Right cardiac atrium (tissue), 5 donors: ENCODE measurements at places on chromosomes 7 and 10. TPM values are rescaled to one million over a fixed set of nuclear protein-coding genes. Genes with fewer than 3 reads are reported as not detected.

DNA sequence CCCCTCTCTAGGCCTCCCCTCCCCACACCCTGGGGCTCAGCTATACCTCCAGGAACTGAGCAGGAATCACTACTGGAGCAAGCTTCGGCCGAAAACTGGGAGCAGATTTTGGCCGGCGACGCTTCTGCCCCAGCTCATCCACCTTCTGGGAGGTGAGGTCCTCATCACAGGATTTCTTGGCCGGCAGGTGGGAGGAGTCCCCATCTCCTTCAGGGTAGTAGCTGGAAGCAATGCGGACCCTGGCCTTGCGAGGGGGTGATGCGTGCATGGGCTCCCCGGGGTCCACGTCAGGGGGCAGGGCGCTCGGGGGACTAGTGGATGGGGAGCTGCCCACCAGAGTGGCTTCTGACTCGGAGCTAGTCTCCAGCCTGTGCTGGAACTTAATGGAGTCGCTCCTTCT lies 105.5 kb downstream of the DLG5 start:
- no peak for DNase-seq

DNA sequence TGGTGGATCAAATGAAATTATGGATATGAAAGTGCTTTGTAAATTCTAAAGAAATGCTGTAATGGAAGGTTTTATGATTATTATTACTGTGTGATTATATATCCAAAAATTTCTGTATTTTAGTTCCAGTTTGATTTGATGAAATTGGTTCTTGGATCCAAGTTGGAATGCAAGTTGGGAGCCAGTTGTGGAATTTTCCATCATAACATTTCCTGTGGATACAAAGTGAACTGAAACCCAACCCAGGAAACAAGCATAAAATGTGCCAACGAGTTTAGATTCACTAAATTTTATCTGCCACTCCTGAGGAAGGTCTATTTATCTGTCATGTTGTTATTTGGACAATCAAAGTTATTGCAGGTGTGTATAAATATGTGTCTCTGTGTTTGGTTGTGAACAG lies 131.4 kb upstream of the MDFIC start:
- no peak for DNase-seq

GRCh38 chr10:80281784-80282765 lies 7.4 kb downstream of the MAT1A start:
- no peak for DNase-seq

GRCh38 chr7:8637322-8637721 lies 203.9 kb downstream of the NXPH1 start:
- DNase-seq, result no peak

GRCh38 chr7:37728747-37729146 lies 45.2 kb downstream of the GPR141 start:
- DNase-seq, result no peak

DNA sequence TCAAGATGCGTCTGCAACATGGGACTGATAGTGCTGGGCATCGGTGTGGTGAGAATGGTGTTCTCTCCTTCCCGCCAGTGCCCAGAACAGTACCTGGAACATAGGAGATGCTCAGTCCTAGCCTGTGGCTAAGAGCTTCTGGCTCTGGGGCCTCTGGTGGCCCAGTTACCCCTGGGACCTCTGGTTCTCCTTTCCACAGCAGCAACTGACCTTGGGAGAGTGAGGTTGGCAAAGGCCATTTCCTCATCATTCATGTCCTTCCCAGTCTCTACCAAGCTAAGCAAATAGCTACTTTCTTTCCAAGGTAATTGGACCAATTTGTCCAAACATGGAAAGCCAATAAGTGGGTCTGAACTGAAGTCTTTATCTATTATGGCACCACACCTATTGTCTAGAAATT lies 11.6 kb upstream of the GOLGA7B start:
- no peak for DNase-seq

- peak; percentile 76 for DNase-seq
Observed at GRCh38 chr7:55140221-55140940, 121.6 kb downstream of the EGFR start.

DNA sequence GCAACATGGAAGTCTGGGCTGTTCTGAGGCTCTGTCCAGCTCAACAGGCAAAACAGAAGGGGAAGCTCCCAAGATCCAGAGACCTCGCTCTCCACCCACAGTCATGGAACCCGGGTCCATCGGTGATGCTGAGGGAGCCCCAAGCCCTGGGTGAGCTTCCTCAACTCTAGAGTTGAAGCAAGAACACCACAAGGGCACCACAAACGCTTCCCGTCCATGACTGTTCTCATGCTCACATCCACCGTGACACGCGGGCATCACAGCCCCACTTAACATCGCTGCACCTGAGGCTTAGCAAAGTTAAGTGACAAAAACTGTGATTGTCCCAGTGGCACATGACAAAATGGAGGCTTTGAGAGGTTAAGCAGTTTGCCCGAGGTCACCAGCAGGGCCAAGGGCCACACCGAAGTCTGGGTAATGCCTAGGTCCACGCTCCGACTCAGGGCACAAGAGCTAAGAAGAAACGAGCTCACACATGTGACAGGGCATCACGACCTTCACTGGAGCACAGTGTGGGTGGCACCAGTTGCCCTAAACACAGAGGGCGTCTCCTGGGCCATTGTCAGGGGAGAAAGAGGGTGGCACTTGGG lies 110.6 kb downstream of the OAT start:
- no peak for DNase-seq

DNA sequence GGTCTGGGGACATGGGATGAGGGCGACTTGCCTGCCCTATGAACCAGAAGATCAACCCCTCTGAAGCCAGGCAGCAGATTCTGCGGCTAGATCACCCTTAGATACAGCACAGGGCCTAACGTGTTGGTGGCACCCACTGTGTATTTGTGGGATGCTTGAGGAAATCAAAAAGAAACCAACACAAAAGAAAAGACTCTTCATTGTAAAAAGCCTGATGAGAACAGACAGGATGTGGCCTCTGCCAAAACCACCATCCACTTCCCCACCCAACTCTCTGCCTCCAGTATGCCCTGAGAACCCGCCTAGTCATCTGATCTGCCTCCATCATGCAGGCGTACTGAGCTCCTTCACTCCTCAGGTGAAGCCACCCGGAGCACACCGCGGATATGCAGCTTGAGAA lies 97.2 kb upstream of the INSYN2A start:
- no peak for DNase-seq

- no peak for DNase-seq
Observed at GRCh38 chr7:45384499-45384898, 189.7 kb upstream of the ADCY1 start.

DNA sequence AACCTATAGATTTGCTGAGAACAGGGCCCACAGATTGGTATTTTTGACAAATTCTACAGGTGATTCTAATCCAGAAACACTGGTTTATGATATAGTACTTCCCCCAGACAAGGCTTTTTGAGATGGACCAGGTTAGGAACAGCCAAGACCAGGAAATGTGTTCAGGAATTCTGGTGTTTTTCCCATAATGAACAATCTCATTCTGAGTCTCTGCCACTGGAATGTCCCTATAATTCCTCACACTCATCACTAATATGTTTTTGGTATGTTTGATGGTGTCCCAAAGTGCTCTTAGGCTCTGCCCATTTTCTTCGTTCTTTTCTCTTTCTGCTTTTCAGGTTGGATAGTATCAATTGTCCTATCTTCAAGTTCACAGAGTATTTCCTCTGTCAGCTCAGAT lies 107.2 kb upstream of the IGFBP3 start:
- DNase-seq, result no peak

- DNase-seq, result no peak
Observed at GRCh38 chr10:78555128-78555527, 513.6 kb upstream of the ZMIZ1 start.

- no peak for DNase-seq
Observed at GRCh38 chr10:14329746-14330173, 964 bp downstream of the FRMD4A start.

GRCh38 chr10:11242443-11243387 lies 225.0 kb downstream of the CELF2 start:
- DNase-seq, result peak; percentile 88

POU6F2 gene
- total RNA-seq, result 2.9 TPM

CCDC71L gene
- 9.3 TPM for total RNA-seq

PRSS2 gene
- total RNA-seq, result 4.0 TPM
